ENCODE measurements at places on chromosomes 2 and 18. TPM values are rescaled to one million over a fixed set of nuclear protein-coding genes. Genes with fewer than 3 reads are reported as not detected.

Gene CFAP210
- total RNA-seq: not detected

Gene UGT1A10
- total RNA-seq: not detected

Gene EVX2
- not detected for total RNA-seq

Gene FAM110C
- total RNA-seq: 3.7 TPM

Gene CREB1
- total RNA-seq: 50.8 TPM

Gene CIB4
- not detected for total RNA-seq

Gene USP34
- 162 TPM for total RNA-seq

Gene HOXD13
- total RNA-seq: not detected

Gene TMEM17
- total RNA-seq: 1.8 TPM

Gene GREB1
- 6.9 TPM for total RNA-seq

Gene AQP4
- 37.6 TPM for total RNA-seq

Gene TUBA3E
- total RNA-seq: not detected

Gene KRTCAP3
- 6.2 TPM for total RNA-seq

Gene CD28
- total RNA-seq: 2.4 TPM

Gene CYRIA
- 10.9 TPM for total RNA-seq

Gene SLC25A52
- total RNA-seq: not detected

Gene NOSTRIN
- 6.9 TPM for total RNA-seq

Gene ACTG2
- 7.9 TPM for total RNA-seq

Gene EGR4
- total RNA-seq: not detected

Gene GALR1
- total RNA-seq: 0.21 TPM

Gene SOX11
- 15.8 TPM for total RNA-seq

Gene CRACDL
- 5.7 TPM for total RNA-seq

Gene UGT1A8
- 0.31 TPM for total RNA-seq

Gene KCNJ3
- 1.6 TPM for total RNA-seq

Gene FOXD4L1
- not detected for total RNA-seq

Gene CPO
- 1.6 TPM for total RNA-seq

Gene CHMP1B
- total RNA-seq: 44.6 TPM

Gene CENPA
- 3.1 TPM for total RNA-seq

Gene CD8B2
- not detected for total RNA-seq

Gene UCN
- total RNA-seq: not detected

Gene DNAH7
- 0.31 TPM for total RNA-seq

Gene LRP1B
- 4.6 TPM for total RNA-seq

Gene PER2
- 15.3 TPM for total RNA-seq

Gene PSME4
- total RNA-seq: 52.1 TPM

Gene ZNF804A
- 0.41 TPM for total RNA-seq

Gene POMC
- total RNA-seq: 7.7 TPM
